ENCODE measurements at places on chromosomes 1 and 21. TPM values are rescaled to one million over a fixed set of nuclear protein-coding genes. Genes with fewer than 3 reads are reported as not detected.

The CLCA1 gene
- total RNA-seq: not detected

The CSF3R gene
- 1.3 TPM for total RNA-seq

DNA sequence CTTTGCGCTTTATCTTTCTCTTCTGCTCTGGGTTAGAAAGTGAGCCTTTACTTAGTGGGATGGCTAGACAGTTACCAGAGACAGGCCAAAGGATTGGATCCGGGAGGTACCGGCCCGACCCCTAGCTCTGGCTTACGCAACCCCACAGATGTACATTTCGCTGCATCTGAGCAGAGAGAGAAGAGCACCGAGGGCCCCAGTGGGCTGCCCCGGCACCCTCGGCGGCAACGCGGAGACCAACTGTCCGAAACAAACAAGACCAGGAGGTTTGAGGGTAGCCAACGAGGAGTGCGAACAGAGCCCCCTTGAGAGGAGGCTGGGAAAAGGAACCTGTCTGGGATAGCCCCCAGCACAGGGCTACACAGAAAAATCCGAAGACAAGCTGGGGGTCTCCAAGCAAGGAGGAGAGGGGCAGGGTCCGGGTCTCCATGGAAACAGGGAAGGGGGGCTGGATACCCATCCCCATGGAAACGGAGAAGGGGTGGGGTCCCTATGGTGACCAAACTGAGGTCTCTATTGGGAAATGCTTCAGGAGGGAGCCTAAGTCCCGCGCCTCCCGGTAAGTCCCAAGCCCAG is 373 bp downstream of the MTF1 start:
- H3K27me3 ChIP-seq: no peaks in the 10 kb centered on the region
- peaks cover 5% of the 10 kb centered on the region for H3K4me1 ChIP-seq
- peak overlapping the region; percentile 91 for H3K27ac ChIP-seq

DNA sequence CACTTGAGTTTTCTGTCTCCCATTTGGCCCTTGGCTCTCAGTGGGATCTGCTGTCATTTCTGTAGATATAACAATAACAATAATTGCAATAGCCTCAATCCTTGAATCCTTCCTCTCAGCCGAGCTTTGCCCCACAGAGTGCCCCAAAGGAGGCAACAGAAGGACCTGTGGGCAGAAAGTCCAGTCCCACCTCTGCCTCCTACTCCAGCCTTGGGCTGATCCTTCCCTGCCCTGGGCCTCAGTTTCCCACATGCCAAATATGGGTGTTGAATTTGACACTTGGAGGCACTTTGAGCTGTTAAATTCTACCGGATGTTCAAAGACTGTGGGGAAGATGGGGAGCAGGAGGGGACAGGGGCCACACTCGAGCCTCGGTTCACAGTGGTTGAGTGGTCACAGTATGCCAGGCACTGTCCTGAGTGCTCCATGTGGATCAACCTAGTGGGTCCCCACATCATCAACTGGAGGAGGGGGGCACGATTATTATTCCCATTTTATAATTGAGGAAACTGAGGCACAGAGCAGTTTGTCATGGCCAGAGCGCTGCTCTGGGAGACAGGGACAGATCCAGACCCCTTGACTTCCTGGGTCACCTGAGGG is 307.1 kb downstream of the MATN1 start:
- no peaks in the 10 kb centered on the region for H3K27me3 ChIP-seq
- H3K36me3 ChIP-seq: no peaks in the 10 kb centered on the region
- DNase-seq: no peak
- no peak overlapping the region for H3K27ac ChIP-seq
- H3K4me1 ChIP-seq: no peaks in the 10 kb centered on the region

The GFI1 gene
- 1.8 TPM for total RNA-seq

GRCh38 chr1:6795661-6796060 is 10.4 kb downstream of the CAMTA1 start:
- H3K27me3 ChIP-seq: no peaks in the 10 kb centered on the region
- peaks cover 5% of the 10 kb centered on the region for H3K4me1 ChIP-seq
- peak overlapping the region; percentile 39 for H3K27ac ChIP-seq
- no peak for DNase-seq
- H3K36me3 ChIP-seq: no peaks in the 10 kb centered on the region
- no peak overlapping the region for H3K4me3 ChIP-seq

GRCh38 chr1:206792939-206793607 is 20.8 kb upstream of the IL10 start:
- H3K4me1 ChIP-seq: peaks cover 5% of the 10 kb centered on the region
- no peaks in the 10 kb centered on the region for H3K36me3 ChIP-seq
- no peak for DNase-seq
- no peak overlapping the region for H3K27ac ChIP-seq
- H3K4me3 ChIP-seq: no peak overlapping the region
- H3K27me3 ChIP-seq: no peaks in the 10 kb centered on the region

DNA sequence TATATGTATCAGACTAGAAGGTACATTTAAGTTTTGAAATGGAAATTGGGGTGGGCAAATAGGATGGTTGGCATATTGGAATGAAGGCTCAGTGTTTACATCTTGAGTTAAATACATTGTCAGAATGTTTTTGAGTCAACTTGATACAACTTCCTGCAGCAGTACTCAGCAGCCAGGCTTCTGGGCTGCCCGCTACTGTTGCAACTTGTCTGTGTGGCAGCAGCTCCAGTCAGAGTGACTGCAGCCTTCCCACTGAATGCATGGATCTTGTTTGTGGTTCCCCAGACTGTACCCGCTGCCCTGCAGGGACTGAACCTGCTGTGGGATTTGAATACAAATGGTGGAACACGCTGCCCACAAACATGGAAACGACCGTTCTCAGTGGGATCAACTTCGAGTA is 24.9 kb upstream of the SARS1 start:
- no peak overlapping the region for H3K4me3 ChIP-seq
- H3K27ac ChIP-seq: no peak overlapping the region
- no peaks in the 10 kb centered on the region for H3K36me3 ChIP-seq
- H3K27me3 ChIP-seq: no peaks in the 10 kb centered on the region

The MMEL1 gene
- total RNA-seq: not detected

The UTS2 gene
- 10.8 TPM for total RNA-seq

GRCh38 chr1:61904354-61904753 is 162.1 kb downstream of the PATJ start:
- no peaks in the 10 kb centered on the region for H3K4me1 ChIP-seq
- no peak for DNase-seq
- H3K36me3 ChIP-seq: no peaks in the 10 kb centered on the region
- H3K4me3 ChIP-seq: no peak overlapping the region

DNA sequence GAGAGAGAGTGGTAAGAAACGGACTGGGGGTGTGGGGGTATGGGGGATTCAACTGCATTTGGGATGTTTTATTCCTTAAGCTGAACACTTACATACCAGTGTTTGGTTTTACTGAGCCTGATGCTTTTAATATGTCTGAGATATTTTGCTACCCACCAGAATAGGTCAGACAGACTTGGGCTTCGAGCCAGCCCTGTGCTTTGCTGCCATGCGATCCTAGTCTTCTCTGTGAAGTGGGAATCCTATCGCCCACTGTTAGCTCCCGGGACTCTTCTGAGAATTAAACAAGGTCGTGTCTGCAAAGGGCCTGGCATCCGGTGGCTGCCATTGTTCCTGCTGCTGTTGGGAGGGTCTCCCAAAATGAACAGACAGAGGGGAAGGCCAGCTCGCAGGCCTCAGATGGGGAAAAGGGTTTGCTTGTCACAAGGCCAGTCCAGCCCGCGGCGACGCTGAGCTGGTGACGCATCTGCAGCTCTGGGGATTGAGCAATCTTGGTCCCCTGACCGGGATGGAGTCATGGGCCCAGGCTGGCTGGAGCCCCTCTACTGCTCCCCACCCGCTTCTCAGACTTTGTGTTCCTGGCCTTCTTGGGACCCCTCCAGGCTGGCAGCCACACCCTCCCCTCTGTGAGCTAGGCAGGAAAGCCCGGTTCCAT is 26.9 kb upstream of the ECE1 start:
- no peak overlapping the region for H3K4me3 ChIP-seq
- no peaks in the 10 kb centered on the region for H3K27me3 ChIP-seq
- no peak overlapping the region for H3K27ac ChIP-seq
- H3K4me1 ChIP-seq: peaks cover 16% of the 10 kb centered on the region
